T follicular helper cell (primary cell): ENCODE measurements at places on chromosomes 4 and X.

GRCh38 chr4:69858690-69859089 lies 1.3 kb downstream of the SULT1E1 start:
- DNase-seq, result no peak

- DNase-seq, result peak; percentile 17
Measured at GRCh38 chr4:42750091-42750490, 93.2 kb upstream of the ATP8A1 start.

- no peak for DNase-seq
Measured at GRCh38 chrX:53743244-53743643, 56.7 kb upstream of the HUWE1 start.

DNA sequence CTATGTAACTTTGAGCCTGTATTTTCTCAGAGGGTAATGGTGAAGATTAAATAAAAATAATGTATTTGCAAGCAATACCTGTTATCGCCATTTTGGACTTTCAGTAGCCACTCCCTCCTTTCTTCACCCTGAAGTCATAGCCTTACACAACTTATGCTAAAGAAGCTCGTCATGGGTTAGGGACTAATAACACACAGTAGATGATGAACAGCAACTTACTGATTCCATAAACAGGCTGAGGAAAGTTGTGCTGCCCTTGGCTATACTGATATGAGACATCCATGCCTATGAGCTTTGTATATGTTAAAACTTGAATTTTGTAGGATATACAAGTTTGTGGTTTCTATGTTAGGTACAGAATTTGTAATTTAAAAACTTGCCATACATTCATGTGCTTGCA lies 31.7 kb upstream of the EIF1AX start:
- DNase-seq, result no peak

DNA sequence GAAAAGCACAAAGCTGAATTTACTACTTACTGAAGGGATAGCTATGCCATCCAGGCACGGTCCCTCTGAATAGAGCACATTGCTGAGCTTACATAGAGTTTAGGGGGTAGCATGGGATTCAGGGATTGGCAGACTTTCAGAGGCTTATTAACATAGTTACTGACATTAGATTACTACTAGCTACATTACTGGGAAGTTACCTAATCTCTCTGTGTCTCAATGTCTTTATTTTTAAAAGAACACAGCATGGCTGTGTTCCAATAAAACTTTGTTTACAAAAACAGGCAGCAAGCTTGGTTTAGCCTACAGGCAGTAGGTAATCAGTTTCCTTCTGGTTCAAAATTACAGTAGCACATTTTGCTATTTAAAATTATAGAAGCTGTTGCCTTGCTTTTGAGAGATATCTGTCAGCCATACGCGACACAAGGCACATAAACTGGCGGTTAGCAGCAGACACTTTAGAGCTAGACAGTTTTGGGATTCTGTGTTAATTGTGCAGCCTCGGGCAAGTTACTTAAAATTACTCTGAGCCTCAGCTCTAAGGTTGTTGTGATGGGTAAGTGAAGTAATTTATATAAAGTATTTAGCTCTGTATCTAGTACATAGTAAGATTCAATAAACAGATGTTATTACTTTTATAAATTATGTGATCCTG lies 6.9 kb downstream of the KLHL8 start:
- no peak for DNase-seq

- no peak for DNase-seq
Measured at GRCh38 chr4:122665161-122665929, 44.5 kb upstream of the IL21 start.

- DNase-seq, result no peak
Measured at GRCh38 chr4:99207069-99207743, 11.8 kb downstream of the ADH6 start.

DNA sequence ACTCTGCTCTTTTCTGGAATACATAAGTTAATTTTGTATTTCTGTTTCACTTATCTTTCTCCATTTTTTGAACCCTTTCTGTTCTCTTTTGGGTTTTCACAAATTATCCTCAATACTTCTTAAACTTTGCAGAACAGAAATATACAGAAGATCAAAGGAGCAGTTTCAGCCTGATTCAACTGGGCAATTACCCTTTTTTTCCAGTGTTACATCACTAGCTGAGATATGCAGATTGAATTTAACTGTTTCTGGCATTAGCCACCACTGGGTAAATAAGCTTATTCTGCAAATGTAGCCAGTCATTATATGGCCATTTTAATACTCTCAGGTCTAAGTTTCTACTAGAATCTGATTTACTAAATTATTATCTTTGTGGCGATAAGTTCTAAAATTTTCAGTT lies 66.9 kb upstream of the GRID2 start:
- no peak for DNase-seq

GRCh38 chr4:53541577-53542206 lies 49.6 kb downstream of the LNX1 start:
- no peak for DNase-seq

- DNase-seq, result no peak
Measured at GRCh38 chr4:68272380-68272779, 26.9 kb upstream of the TMPRSS11B start.

DNA sequence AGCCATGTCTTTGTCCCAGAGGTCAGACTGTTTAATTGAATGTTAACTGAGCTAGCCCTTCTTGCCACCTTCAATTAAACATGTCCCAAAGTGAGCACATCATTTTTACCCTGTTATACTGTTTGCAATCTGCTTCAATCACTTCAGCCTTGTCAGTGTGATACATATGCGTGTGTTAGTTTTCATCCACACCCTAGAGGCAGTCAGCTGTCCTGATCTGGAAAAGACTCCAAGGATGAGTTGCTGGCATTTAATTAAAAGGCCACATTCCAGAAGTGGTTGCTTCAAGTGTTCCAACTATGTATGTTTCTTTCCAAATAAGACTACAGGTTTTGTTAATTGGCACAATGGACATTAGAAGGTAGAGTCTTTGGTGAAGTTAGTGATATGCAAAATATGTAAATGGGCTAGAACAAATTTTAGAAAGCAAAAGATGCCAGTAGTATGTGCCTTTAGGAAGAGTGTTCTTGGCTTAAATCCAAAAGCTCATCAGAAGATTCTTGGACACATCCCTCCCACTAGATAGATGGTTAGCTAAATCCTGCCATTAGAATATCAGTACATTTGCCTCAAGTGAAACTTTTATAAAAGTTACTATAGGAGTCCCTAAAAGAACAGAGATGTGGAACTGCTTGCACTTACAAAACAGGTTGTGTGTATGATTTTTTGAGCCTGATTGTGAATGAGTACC lies 79.5 kb upstream of the SLIT2 start:
- DNase-seq, result no peak

DNA sequence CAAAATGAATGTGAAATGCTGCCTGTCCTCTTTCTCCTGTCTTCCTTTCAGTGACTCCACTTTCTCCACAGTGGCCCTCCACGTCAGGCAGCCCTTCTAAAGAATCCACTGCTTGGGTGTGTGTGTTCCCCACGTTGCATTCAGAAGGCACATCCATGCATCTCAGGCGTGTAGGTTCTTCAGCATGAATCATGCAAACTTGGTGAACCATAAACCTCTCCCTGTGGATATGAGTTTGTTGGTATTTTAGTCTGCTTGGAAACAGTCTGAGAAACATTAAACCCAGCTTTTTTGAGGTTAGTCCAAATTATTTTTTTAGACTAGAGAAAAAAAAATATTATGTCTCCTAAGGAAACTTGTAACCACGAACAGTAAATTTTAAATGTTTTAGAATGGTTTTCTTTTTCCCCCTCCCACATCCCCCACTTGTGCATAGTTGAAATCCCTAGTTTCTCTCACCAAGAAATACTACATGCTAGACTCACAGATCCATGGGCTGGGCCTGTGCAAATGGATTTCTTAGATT lies 251.6 kb downstream of the CBR4 start:
- DNase-seq, result no peak

- no peak for DNase-seq
Measured at GRCh38 chr4:31461421-31461820, 741.3 kb downstream of the PCDH7 start.

GRCh38 chr4:25112995-25113380 lies 47.3 kb downstream of the SEPSECS start:
- DNase-seq, result no peak

DNA sequence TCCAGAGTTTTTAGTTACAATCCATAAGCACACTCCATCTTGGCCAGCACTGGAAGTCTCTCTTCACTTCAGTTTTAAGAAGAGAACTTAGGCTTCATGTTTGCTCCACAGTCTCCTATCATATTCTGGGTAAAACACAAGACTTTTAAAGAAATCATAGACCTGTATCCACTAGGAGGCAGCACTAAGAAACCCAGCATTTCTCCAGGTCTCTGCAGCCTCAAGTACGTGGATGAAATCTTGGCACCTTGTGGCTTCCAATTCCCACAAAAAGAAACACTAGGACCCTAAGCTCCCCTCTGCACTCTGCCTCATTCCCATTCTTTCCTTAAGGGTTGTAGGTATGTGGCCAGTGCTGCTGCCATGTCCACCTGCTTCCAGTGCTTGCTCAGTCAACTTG lies 367.3 kb upstream of the CASK start:
- DNase-seq, result no peak

- no peak for DNase-seq
Measured at GRCh38 chrX:154002215-154002719, 17.4 kb downstream of the IRAK1 start.

GRCh38 chr4:54664400-54664799 lies 6.6 kb downstream of the KIT start:
- DNase-seq, result no peak

DNA sequence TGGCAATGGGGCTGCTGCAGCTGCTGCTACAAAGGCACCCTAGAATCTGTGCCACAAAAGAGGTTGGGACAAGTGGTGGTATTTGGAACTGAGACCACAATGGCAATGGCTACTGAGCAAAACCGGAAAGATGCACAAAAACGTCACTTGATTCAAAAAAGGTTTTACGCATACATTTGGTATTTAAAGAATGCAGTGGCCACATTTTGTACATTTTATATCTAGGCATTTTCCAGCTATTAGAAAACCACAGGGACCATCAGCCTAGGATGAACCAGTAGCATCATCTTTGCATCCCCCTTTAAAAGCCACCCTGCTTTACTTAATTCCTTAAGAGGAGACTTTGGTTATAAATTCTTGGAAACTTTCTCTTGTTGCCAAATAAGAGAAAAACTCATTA lies 104.8 kb upstream of the CXCL13 start:
- no peak for DNase-seq

DNA sequence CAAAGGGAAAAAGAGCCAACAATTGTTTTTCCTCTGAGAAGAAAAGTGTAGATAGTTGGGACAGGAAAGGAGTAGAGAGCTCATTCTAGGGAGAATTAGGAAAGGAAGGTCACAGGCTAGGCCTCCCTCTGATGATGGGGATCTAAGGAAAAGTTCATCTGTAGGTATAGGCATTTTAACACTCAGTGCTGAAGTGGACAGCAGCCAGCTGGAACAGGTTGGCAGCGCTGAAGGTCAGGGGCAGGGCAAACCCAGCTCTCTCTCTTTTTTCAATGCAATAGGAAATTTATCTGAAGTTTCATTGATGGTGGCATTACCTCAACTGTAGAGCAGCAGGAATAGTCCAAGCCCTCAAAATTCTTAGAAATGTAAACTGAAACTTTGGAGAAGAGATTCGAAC lies 98.5 kb upstream of the ETNPPL start:
- no peak for DNase-seq

- DNase-seq, result no peak
Measured at GRCh38 chr4:37561196-37561802, 124.9 kb downstream of the RELL1 start.

DNA sequence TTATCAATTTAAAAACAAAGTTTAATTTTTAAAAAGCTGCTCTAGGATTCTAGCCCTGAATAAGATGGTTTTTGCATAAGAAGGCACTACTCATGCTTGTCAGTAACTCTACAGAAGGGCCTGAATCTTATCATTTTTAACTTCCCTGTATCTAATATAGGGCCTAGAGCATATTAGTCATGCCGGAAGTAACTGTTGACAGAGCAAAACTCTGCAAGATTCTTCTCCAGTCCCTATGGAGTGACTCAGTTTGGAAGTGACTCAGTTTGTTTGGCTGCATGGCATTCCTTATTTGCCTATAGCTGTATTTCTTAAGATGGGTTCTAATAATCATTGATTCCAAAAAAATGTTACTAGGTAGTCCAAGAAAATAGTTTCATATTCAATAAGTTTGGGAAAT lies 431.8 kb upstream of the HTR2C start:
- DNase-seq, result no peak

- no peak for DNase-seq
Measured at GRCh38 chrX:7280520-7280919, 132.6 kb upstream of the PUDP start.

DNA sequence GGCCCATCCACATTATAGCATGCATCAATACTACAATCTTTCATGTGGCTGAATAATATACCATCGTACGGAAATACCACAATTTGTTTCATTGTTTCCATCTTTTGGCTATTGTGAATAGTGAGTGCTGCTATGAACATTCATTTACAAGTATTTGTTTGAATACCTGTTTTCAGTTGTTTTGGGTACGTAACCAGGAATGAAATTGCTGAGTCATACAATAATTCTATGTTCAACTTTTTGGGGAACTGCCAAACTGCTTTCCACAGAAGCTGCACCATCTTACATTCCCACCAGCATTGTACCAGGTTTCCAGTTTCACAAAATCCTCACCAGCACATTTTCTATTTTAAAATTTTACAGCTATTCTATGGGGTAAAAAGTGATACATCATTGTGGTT lies 28.5 kb upstream of the MANBA start:
- no peak for DNase-seq

GRCh38 chr4:13982010-13982409 lies 354.5 kb upstream of the BOD1L1 start:
- no peak for DNase-seq

GRCh38 chr4:88757067-88757466 lies 59.4 kb upstream of the NAP1L5 start:
- DNase-seq, result no peak

DNA sequence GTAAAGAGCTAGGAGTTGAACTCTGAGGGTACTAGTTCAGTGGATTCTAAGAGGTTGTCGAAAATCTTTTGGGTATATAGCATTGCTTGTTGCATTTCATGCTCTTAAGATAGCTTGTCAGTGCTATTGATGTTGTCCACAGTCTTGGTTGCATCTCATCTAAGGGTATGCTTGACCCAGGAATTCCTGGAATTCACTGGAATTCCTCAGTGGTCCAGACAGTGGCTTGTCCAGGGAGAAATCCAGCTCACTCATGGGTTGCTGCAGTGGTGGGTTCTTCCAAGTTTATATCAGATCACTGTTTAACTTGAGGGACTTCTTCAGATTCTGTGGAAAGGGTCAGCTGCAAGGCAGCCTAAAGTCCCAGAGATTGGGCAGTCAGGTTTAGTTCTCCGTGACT lies 29.8 kb upstream of the SMARCAD1 start:
- DNase-seq, result no peak

- DNase-seq, result no peak
Measured at GRCh38 chr4:79788884-79789283, 284.1 kb downstream of the ANTXR2 start.

DNA sequence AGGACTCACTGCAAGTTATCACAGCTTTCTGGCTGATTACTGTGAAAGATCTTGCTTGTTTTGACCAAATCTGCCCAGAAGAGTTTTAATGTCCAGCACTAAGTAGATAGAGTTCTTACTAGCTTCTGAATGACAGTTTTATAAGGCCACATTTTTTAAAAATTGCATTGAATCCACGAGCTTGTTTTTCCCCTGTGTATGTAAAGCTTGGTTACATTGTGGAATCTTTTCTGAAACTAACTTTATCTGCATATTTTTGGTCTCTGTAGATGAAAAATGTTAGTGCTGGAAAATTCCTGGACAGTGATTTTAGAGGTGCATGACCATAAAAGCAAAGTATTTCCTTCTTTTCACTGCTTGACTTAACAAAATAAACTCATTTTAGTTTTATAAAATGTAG lies 650.3 kb upstream of the FAM241A start:
- no peak for DNase-seq

GRCh38 chrX:148333989-148334388 lies 166.4 kb upstream of the AFF2 start:
- DNase-seq, result no peak
